ENCODE measurements at places on chromosomes 1 and 21. TPM values are rescaled to one million over a fixed set of nuclear protein-coding genes. Genes with fewer than 3 reads are reported as not detected.

KCNAB2 gene
- 4.1 TPM for total RNA-seq

MAP10 gene
- 4.9 TPM for total RNA-seq

KCNA3 gene
- total RNA-seq = 0.26 TPM

TIAM1 gene
- 131 TPM for total RNA-seq

VHLL gene
- not detected for total RNA-seq

LORICRIN gene
- not detected for total RNA-seq

NBPF10 gene
- total RNA-seq = 0.26 TPM

MED8 gene
- total RNA-seq = 19.5 TPM

DCST1 gene
- total RNA-seq = not detected

PADI4 gene
- total RNA-seq = not detected

AHCTF1 gene
- total RNA-seq = 20.2 TPM

RGSL1 gene
- not detected for total RNA-seq

MAP1LC3C gene
- total RNA-seq = 1.7 TPM

NLRP3 gene
- total RNA-seq = 0.44 TPM

RAB3B gene
- 15.1 TPM for total RNA-seq

PLA2G5 gene
- 0.77 TPM for total RNA-seq

SLFNL1 gene
- 0.38 TPM for total RNA-seq

NRAS gene
- total RNA-seq = 74.0 TPM

Measured in endothelial cell (in vitro differentiated cells).